Hematopoietic multipotent progenitor cell (in vitro differentiated cells): ENCODE measurements at places on chromosomes 7 and 10. TPM values are rescaled to one million over a fixed set of nuclear protein-coding genes. Genes with fewer than 3 reads are reported as not detected.

GRCh38 chr7:150909200-150909995, 57.1 kb downstream of the AOC1 start:
- DNase-seq = no peak

DNA sequence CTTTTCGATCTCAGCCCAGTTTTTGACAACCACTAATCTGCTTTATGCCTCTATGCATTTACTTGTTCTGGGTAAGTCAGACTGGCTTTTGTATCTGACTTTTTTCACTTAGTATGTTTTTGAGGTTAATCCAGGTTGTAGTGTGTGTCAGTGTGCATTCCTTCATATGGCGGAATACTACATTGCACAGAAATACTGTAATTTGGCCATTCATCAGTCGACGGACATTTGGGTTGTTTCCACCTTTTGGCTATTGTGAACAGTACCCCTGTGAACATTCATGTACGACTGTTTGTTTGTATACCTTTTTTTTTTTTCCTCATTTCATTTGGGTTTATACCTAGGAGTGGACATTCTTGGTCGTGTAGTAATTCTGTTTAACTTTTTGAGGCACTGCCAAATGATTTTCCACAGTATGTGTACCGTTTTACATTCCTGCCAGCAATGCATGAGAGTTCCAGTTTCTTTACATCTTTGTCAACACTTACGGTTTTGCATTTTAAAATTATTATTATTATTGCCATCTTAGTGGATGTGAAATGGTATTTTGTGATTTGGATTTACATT, 57.4 kb downstream of the MKLN1 start:
- no peak for DNase-seq

The BRAF gene
- total RNA-seq = 26.7 TPM

The TMEM196 gene
- not detected for total RNA-seq

DNA sequence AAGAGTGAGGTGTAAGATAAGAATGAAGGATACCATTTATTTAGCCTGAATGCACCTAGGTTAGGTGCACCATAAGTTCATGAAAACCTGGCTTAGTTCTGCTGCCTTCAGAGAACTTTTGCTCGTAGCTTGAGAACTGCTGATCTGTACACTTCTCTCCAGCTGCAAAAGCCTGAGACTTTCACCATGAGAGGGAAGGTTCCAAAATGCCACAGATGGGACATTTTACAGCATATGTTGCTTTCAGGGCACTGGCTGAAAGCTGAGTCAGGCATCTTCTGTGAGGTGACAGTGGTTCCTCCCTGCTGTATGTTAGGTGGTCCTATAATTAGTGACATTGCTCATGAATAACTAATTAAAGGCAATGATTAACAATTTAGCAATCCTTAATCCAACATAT, 298.3 kb downstream of the GALNT17 start:
- DNase-seq = no peak
